ENCODE measurements at places on chromosomes 12 and 14. TPM values are rescaled to one million over a fixed set of nuclear protein-coding genes. Genes with fewer than 3 reads are reported as not detected.

DNA sequence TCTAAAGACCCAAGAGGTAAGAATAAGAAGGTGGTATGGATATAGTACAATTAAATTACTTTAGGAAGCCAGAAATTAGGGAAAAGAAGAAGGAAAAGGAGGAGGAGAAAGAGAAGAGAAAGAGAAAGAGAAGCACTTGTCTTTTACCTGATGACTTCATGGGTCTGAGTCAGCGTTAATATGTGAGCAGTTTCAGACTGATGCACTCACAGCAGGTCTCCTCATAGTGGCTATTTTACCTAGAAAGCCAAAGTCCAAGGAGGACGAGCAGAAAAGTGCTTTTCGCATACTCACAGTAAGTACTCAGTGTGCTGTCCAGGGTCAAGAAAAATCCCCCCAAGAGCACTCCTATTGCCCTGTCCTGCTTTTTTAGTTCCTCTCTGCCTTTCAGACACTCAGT, 222.1 kb downstream of the C12orf42 start:
- DNase-seq, result no peak

DNA sequence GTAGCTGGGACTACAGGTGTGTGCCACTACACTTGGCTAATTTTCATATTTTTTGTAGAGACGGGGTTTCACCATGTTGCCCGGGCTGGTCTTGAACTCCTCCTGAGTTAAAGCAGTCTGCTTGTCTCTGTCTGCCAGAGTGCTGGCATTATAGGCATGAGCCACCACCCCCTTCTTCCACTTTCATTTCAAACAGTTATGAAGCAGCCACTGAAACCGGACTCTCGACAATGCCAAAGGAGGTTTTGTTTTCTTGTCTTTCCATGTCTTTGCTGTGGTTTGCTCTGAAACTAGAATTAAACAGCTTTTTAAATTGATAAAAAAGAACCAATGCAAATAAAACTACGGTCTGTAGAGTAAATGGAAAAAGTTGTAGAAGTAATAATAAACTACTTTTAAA, 30.4 kb downstream of the RAP1B start:
- no peak for DNase-seq

DNA sequence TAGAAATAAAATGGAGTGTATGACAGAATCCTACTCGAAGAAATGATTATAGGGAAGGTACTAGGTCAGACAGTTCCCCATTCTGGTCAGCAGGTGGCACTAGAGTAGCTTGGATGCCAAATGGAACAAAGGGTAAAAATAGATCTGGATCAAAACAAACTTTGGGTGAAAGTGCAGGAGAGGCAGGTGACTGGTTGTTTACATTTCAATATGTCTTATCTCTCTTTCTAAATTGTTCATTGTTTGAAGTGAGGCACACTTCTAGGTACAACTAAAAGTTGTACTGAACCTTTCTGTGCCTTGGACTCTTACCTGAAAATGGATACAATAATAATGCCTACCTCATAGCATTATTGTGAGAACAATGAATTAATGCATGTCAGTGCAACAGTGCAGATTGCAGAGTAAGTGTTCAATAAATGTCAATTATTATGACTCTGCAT, 62.0 kb upstream of the OSBPL8 start:
- peak; percentile 75 for DNase-seq

DNA sequence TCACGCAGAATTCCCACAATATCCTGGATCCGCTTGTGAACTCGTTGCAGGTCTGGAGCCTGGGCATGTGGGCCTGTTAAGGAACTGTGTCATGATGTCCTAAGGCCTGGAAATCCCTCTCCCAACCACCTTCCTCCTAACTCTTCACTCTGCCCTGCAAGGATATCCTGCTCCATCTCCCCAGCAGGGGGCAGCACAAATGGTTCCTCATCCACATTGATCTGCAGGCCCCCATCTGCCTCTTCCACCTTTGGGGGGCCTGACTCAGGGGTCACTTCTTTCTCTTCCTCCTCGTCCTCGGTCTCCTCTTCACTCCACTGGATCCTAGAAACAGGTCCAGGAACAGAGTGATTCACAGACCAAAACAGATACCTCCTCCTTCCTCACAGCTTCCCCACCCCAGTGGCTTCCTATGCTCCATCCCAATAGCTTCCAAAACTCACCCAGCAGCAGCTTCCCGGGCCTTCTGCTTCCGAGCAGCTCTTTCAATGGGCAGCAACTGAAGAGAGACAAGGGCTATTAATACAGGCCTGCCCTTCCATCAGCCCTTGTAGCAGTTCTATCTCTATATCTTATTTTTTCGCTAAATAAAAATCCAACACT, 4.5 kb downstream of the NOP2 start:
- DNase-seq, result peak; percentile 52

DNA sequence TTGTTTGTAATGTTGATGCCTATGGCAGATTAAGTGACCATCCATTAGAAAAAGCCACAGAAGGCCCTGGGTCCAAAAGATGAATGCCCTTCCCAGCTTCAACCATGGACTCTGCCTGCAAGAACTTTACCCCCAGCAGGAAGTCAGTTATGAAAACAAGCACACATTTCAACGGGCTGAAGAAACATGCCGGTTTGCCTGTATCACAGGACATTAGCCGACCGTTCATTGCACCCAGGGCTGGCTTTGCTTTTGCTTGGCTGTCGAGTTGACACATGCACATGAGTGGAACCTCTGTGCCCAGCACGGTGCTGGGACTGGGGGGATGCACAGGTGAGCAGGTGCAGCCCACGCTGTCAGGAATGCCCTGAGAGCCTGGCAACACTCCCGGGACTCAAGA, 1087.0 kb downstream of the BCL11B start:
- DNase-seq, result no peak

DNA sequence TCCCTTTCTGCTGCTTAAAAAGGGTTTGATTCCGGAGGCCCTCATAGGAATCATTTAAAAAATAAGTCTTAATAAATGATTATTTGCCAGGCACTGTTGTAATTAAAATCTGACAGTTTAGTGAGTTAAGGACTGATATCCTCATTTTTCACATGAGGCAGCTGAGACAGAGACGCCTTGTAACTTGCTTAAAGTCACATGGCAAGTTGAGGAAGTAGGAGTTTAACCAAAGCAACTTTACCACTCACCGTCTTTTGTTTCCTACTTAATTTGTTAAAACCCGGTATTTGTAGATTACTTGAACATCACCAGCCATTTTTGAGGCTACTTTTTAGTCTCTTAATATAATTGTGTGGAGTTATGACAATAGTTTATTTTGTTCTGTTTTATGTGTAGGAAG, 2.4 kb downstream of the TIGAR start:
- DNase-seq, result no peak

- DNase-seq, result no peak
These were observed 26.5 kb upstream of the PLXNC1 start for GRCh38 chr12:94121886-94122285.

DNA sequence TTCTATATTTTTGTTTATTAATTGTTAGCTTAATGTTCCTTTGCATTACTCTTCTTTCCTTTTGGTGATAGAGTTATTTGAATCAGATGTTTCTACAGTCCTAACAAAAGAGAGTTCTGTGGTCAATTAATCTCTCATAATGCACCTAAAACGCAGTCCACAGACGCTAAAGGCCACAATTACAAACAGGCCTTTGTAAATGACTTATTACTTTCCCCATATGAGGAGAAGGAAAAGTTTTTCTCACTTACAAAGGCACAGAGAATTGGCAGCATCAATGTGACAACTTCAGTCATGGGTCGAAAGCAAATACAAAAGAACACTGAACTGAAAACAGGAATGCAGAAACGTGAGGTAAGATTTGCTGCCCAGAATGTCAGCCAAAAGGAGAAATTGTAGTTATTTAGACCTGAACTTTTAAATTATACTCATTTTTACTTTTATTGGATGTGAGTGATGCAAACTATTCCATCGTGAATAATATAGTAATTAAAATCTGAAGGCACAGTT, 142.0 kb upstream of the SYT10 start:
- DNase-seq, result no peak

- no peak for DNase-seq
These were observed 21.8 kb upstream of the PIK3C2G start for GRCh38 chr12:18239526-18239925.

GRCh38 chr14:73723406-73723796, 9.2 kb upstream of the PNMA1 start:
- DNase-seq, result no peak

GRCh38 chr12:41919526-41920261, 225.0 kb downstream of the GXYLT1 start:
- no peak for DNase-seq

The TAS2R8 gene
- not detected for total RNA-seq

The VIPAS39 gene
- total RNA-seq, result 8.2 TPM

The FMNL3 gene
- total RNA-seq, result 3.1 TPM

The TSFM gene
- 30.0 TPM for total RNA-seq

The SETD1B gene
- 12.8 TPM for total RNA-seq

The GAS2L3 gene
- total RNA-seq, result 1.3 TPM

The PZP gene
- total RNA-seq, result 0.70 TPM

The SYNDIG1L gene
- not detected for total RNA-seq

The AHNAK2 gene
- total RNA-seq, result 5.5 TPM

Data from left lobe of liver (tissue), 2 donors.